ENCODE measurements at places on chromosomes 2 and 18.

DNA sequence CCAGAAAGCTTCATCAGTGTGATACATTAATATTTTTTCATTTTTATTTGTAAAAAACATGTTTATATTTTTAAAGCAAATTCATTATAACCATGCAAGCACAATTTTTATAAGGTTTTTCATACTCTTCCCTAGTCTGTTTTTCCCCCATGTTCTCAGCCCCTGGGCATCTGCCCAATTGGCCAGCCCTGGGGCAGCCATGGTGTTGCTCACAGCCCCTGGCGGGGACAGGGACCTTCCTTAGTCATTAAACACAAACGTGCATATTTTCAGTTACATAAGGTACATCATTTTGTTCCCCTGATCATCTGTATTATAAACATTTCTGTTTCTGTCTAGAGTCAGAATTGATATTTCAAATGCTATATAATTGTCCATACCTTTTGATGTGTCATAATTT is 150.0 kb downstream of the ESCO1 start:
- DNase-seq, result no peak

DNA sequence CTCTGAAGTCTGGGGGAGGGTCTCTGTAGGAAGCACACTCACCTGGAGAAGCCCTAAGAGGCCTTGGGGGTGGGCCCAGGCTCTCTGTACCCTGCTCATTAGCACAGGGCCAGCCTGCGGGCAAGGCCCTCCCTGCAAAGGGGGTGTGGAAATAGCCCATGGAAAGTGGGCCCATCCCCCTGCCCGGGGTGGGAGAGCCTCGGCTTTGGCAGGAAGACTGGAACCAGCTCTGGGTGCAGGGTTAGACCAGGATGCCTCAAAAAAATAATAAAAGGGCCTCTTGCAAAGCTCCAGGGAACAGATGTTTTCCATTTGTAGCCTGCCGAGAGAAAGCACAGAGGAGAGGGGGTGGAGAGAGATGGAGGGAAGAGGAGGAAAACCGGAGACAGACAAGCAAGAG is 98.7 kb downstream of the STPG4 start:
- peak; percentile 87 for DNase-seq

DNA sequence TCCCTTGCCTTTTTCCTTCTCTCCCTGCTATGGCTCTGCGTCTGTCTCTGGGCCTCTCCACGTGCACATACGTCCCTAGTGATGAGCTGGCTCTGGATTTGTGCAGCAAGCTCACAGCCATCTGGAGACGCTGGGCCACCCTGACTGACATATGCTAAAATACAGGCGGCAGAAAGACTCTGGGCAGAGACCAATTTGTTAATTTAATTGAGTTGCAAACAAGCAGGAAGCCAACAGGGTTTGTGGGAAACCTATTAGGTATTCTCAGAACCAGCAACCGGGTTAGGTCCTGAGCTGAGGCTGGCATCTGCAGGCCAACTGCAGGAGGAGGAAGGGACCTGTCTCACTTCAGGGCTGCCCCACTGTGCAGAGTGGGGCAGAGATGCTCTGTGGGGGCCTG is 53.5 kb upstream of the SMAD2 start:
- no peak for DNase-seq

DNA sequence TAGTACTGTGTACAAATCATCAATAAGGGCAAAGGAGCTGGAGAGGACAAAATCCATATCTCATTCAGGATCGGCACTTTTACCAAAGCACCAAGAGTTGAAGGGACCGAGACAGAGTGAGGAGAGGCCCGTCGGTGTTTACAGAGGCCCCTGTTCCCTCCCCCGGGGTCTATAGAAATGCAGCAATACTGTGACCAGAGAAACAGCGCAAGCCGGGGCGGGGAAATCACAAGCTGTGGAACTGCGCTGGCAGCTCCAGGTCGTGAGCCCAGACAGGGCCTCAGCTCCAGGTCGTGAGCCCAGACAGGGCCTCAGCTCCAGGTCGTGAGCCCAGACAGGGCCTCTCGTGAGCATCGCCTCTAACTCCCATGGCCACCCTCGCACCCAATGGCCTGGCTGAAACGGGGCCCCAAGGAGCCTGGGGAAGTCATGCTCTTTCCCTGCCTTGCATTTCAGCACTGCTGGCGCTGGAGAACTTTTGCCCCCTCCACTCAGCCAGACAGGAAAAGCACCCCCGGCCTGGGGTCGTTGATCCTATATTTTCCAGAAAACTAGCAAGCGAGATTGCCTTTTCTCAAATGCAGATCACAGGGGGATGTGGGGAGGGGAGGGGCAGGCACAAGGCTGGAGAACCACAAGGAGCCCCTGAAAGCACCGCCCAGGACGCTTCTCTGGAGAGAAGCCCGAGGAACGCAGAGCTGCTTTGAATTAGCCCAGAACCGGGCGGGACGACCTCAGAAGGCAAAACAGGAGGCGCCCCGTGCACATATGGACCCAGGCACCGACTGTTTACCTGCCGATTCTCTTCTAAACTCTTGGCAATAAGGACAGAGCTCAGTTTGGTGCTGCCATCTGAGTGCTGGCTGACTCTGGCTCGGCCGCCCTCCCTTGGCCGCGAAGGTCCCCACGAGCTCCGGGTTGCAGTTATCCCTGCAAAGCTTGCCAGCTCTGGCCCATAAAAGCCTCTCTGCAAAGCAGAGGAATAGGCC is 223.7 kb downstream of the ACKR3 start:
- no peak for DNase-seq
